ENCODE measurements at places on chromosomes 7 and 10.

- no peak for DNase-seq
Observed at GRCh38 chr7:92404170-92404614, 43.1 kb upstream of the GATAD1 start.

DNA sequence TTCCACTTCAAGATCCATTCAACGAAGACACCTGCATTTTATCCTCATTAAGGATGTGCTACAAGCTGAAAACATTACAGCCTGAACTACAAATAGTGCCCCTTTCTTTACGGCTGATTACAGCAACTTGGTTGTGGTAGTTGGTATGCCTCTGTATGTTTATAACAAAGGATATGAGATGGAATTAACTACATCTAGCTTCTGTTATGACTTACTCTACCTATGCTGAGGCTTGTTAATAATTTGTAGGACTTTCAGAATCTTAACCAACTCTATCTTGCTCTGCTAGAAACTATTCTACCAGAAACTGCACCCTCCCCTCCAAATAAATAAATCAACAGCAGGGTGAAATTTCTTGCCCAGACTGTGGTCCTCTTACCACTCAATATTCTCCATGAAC is 448.1 kb downstream of the GRM8 start:
- no peak for DNase-seq

DNA sequence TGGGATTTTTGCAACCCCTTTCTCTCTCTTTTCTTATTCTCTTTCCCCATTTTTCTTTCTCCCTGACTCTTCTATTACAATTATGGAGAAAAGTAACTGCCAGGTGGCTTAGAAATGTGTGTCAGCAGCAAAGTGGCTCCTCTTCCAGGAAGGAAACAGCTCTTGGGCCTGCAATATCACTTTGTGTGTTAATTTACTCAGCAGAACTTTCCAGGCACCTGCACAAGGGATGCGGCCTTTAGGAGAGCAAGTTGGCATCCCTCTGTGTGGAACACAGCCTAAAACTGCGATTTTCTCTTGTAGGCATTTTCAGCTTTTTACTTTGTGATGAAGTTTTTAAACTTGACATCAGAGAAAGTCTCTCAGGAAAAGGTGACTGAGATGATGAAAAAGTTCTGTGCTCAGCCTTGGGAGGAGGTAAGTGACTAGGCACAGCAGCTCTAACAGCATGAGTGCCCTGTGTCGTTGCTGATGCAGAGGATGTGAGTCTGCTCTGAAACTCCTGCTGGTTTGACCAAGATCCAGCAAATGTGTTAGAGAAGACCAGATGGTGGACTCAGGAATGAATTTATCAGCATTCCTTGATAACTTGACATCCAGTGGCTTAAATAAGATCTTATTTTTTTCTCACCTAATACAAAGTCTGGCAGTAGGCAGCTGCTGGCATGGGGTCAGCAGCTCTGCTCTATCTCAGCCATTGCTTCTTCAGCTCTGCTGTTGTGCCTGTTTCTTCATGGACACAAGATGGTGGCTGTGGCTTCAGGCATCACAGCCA is 47.4 kb upstream of the CC2D2B start:
- DNase-seq: no peak

DNA sequence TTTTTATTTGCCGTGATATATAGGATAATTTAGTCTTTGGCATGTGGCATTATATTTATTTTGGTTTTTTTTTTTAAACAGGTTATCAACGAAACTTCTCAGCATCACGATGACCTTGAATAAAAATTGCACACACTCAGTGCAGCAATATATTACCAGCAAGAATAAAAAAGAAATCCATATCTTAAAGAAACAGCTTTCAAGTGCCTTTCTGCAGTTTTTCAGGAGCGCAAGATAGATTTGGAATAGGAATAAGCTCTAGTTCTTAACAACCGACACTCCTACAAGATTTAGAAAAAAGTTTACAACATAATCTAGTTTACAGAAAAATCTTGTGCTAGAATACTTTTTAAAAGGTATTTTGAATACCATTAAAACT is 9.1 kb downstream of the VIM start:
- DNase-seq: no peak

GRCh38 chr10:2993636-2994035 is 73.7 kb upstream of the PFKP start:
- DNase-seq: no peak

- no peak for DNase-seq
Observed at GRCh38 chr7:100875356-100875751, 451 bp downstream of the SRRT start.

GRCh38 chr7:44377681-44378421 is 52.5 kb upstream of the CAMK2B start:
- no peak for DNase-seq

DNA sequence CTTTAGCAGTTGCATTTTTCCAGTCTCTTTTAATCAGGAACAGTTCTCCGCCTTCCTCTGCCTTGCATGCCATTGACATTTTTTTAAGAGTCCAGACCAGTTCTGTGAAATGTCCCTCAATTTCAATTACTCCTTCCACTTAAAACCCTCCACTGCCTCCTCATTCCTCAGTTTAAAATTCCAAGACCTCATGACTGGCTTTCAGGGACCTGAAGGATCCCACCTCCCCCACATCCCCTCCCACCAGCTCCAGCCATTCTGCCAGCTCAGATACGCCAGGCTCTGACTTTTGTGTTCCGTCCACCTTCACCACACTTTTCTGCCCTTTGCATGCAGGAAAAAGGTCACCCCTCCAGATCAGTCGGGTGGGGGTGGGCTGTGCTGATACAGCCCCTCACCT is 8.7 kb downstream of the TNRC18 start:
- no peak for DNase-seq

- DNase-seq: no peak
Observed at GRCh38 chr10:110041479-110041829, 33.7 kb downstream of the ADD3 start.

- DNase-seq: no peak
Observed at GRCh38 chr7:33395340-33395739, 266.0 kb downstream of the BBS9 start.

DNA sequence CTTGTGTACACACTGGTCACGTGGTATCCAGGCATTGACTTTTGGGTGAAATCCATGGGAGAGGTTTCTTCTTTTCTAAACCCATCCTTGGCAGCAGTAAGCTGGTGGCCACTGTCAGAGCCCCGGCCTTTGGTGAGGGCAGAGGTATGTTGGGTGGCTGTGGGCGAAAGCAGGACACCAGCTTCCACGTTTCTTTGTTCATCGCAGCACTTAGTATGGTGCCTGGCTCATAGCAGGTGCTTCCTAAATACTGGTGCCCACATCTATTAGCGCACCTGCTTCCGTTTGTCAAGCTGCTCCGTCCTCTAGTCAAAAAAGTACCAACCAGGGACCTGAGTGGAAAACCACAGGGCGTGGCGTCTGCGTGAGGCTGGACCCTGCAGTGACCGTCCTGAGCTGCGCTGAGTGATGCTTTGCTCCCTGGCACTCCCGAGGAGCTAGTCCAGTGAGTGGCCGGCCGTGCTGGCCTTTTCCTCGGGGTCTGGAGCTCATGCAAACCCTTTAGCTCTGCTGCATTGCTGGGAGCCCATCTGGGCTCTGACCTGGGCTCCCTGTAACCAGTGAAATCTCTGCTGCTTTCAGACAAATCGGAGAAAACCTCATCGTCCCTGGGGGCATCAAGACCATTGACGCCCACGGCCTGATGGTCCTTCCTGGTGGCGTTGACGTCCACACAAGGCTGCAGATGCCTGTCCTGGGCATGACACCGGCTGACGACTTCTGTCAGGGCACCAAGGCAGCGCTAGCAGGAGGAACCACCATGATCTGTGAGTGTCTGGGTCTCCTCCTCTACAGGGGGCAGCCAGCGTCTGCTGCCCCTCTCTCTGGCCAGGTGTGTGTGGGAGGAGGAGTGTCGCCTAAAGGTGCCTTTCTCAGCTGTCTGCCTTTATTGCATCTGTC is 5.6 kb downstream of the DPYSL4 start:
- DNase-seq: no peak

GRCh38 chr10:48233559-48234005 is 40.9 kb downstream of the FRMPD2 start:
- no peak for DNase-seq

DNA sequence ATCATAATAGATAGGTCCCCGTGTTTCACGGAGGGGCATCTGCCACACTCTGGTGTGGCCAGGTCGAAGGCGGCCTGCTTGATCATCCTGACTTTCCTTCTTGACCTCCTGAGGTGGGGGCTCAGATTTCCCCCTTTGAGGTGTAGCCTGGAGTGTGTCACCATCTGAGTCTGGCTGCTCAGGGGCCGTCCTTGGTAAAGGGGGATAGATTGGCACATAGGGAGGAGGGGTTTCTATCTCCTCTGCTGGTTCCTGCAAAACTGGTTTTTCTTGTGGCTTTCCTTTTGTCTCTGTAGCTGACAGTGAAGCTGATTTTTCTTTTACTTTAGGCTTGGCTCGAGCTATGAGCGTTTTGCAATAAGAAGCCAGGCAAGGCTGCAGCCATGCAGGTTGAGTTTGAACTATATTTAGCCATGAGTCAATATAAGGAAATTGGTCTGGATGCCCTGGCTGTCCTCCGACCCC is 7.1 kb upstream of the ZNF117 start:
- no peak for DNase-seq
